ENCODE measurements at places on chromosomes 7 and 10.

GRCh38 chr7:84331616-84332015 lies 137.0 kb upstream of the SEMA3A start:
- DNase-seq: no peak

- DNase-seq: no peak
These were observed 21.7 kb downstream of the ST8SIA6 start for GRCh38 chr10:17432723-17433122.

DNA sequence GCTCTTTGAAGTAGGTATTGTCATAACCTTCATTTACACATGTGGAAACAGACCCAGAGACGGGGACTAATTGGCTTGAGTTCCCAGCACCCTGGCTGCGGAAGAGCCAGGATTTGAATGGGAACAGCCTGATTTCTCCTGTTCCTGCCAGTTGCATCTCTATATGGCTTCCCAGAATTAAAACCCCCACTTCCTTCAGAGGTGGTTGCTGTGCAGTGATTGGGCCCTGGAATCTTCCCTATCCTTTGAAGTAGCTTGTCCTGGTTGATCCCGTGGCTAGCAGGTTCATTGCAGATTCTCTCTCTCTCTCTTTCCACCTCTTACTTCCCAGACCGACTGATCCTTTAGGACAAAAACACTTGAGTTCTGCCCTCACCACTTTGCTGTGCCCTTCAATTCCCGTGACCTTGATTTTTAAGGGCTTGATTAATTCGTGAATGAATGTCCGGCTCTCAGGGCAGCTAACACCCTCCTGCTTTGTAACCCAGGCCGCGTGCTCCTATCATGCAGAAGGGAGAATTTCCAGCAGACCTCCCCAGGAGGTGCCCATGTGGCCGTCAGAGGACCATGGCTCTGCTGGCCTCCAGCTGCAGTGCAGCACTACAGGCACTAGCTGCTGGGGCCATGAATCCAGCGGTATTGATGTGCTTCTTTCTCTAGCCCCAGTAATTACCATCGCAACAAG lies 120.6 kb upstream of the AGK start:
- no peak for DNase-seq

DNA sequence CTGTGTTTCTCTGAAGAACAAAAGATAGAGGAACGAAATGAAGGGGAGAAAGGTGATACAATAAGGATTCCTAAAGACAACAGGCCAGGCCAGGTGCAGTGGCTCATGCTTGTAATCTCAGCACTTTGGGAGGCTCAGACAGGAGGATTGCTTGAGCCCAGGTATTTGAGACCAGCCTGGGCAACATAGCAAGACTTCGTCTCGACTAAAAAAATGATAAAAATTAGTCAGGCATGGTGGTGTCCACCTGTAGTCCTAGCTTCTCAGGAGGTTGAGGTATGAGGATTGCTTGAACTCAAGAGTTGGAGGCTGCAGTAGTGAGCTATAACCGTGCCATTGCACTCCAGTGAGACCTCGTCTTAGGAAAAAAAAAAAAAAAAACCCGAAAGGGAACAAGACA lies 41.4 kb upstream of the FAM3C start:
- DNase-seq: no peak

GRCh38 chr10:3481496-3481895 lies 303.5 kb downstream of the KLF6 start:
- no peak for DNase-seq

- DNase-seq: no peak
These were observed 438.6 kb upstream of the MGMT start for GRCh38 chr10:129028451-129028850.

GRCh38 chr7:116438267-116438666 lies 61.3 kb upstream of the CAV2 start:
- no peak for DNase-seq

DNA sequence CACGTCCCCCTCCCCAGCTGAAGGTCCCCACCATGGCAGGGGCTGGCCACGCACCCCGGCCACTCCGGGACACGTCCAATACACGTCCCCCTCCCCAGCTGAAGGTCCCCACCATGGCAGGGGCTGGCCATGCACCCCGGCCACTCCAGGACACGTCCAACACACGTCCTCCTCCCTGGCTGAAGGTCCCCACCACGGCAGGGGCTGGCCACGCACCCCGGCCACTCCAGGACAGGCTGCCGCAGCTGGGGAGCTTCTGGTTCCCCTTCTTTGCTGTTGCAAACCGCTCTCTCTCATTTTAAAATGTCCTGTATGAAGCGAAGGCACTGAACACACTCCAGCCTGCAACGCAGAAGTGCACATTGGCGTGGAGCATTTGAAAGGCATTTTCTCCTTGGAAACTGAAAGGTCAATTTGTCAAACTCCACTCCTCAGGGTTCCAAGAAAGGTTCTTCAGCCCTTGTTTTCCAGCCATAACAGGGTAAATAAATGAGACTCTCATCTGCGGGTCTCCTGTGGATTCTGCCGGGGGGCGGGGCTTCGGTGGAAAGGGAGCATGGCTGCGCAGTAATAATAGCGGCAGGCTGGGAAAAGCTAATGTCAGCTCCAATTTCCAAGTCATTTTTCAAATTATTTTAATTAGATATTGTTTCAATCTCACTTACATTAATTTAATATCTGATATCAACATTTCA lies 580.3 kb downstream of the DNAJB6 start:
- no peak for DNase-seq

All from right cardiac atrium (tissue), 5 donors.